ENCODE measurements at places on chromosomes 16 and 17. TPM values are rescaled to one million over a fixed set of nuclear protein-coding genes. Genes with fewer than 3 reads are reported as not detected.

ZSCAN10 gene
- not detected for total RNA-seq

NQO1 gene
- total RNA-seq: 159 TPM

MT1G gene
- not detected for total RNA-seq

COX6A2 gene
- not detected for total RNA-seq

SALL1 gene
- total RNA-seq: not detected

TEKT1 gene
- not detected for total RNA-seq

HOXB6 gene
- 0.93 TPM for total RNA-seq

WFDC1 gene
- 0.14 TPM for total RNA-seq

RRAD gene
- 96.6 TPM for total RNA-seq

MYH11 gene
- total RNA-seq: not detected

NUP88 gene
- total RNA-seq: 77.8 TPM

ABCA6 gene
- total RNA-seq: not detected

RPRML gene
- total RNA-seq: 0.28 TPM

RNF43 gene
- 6.4 TPM for total RNA-seq

AKAP10 gene
- total RNA-seq: 11.0 TPM

MYH3 gene
- total RNA-seq: 0.35 TPM

LRRC37A gene
- total RNA-seq: 0.49 TPM

HSD11B2 gene
- 1.3 TPM for total RNA-seq

SLC16A5 gene
- 8.5 TPM for total RNA-seq

PPP1R27 gene
- not detected for total RNA-seq

CMTM2 gene
- total RNA-seq: not detected

ESRP2 gene
- 55.9 TPM for total RNA-seq

TSNAXIP1 gene
- 0.07 TPM for total RNA-seq

ITGB4 gene
- 873 TPM for total RNA-seq

DBNDD1 gene
- total RNA-seq: 13.0 TPM

TOM1L1 gene
- total RNA-seq: 41.7 TPM

PIRT gene
- not detected for total RNA-seq

MLST8 gene
- total RNA-seq: 81.9 TPM

GAN gene
- 7.8 TPM for total RNA-seq

TBC1D3D gene
- total RNA-seq: not detected

EFNB3 gene
- 2.0 TPM for total RNA-seq

WFIKKN1 gene
- total RNA-seq: 0.14 TPM

RAB37 gene
- 0.05 TPM for total RNA-seq

CSH1 gene
- not detected for total RNA-seq

KRT23 gene
- 35.7 TPM for total RNA-seq

ATP2A1 gene
- total RNA-seq: not detected

SRCIN1 gene
- total RNA-seq: not detected

ABAT gene
- 9.3 TPM for total RNA-seq

HOXB2 gene
- 0.85 TPM for total RNA-seq

CD300LG gene
- not detected for total RNA-seq

DPEP3 gene
- not detected for total RNA-seq

KRTAP4-1 gene
- not detected for total RNA-seq

SLC5A10 gene
- total RNA-seq: 0.05 TPM

TCAP gene
- total RNA-seq: 0.14 TPM

HOXB7 gene
- total RNA-seq: not detected

CACNG1 gene
- not detected for total RNA-seq

PYY gene
- total RNA-seq: not detected

MMP2 gene
- 56.6 TPM for total RNA-seq

CCL3 gene
- total RNA-seq: not detected

TPSD1 gene
- not detected for total RNA-seq

TBX21 gene
- not detected for total RNA-seq

WRAP53 gene
- 9.3 TPM for total RNA-seq
